ENCODE measurements at places on chromosomes 4 and X.

GRCh38 chr4:48254381-48255071 lies 15.1 kb downstream of the TEC start:
- DNase-seq = no peak

DNA sequence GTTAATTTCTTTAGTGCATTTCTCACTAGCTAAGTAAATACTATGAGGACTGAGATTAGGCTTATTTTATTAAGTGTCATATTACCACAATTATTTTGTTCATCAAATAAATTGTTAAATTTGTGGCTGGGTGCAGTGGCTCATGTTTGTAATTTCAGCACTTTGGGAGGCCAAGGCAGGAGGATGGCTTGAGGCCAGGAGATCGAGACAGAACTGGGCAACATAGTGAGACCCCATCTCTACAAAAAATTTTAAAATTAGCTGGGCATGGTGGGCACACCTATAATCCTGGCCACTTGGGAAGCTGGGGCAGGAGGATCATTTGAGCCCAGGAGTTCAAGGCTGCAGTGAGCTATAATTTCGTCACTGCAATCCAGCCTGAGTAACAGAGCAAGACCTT lies 6.8 kb downstream of the SEC24D start:
- DNase-seq = no peak

- DNase-seq = no peak
These were observed 78.0 kb downstream of the ANOS1 start for GRCh38 chrX:8653956-8654355.

- DNase-seq = no peak
These were observed 50.3 kb upstream of the HHIP start for GRCh38 chr4:144595681-144596080.

- DNase-seq = no peak
These were observed 104.9 kb upstream of the CENPE start for GRCh38 chr4:103303011-103303410.

DNA sequence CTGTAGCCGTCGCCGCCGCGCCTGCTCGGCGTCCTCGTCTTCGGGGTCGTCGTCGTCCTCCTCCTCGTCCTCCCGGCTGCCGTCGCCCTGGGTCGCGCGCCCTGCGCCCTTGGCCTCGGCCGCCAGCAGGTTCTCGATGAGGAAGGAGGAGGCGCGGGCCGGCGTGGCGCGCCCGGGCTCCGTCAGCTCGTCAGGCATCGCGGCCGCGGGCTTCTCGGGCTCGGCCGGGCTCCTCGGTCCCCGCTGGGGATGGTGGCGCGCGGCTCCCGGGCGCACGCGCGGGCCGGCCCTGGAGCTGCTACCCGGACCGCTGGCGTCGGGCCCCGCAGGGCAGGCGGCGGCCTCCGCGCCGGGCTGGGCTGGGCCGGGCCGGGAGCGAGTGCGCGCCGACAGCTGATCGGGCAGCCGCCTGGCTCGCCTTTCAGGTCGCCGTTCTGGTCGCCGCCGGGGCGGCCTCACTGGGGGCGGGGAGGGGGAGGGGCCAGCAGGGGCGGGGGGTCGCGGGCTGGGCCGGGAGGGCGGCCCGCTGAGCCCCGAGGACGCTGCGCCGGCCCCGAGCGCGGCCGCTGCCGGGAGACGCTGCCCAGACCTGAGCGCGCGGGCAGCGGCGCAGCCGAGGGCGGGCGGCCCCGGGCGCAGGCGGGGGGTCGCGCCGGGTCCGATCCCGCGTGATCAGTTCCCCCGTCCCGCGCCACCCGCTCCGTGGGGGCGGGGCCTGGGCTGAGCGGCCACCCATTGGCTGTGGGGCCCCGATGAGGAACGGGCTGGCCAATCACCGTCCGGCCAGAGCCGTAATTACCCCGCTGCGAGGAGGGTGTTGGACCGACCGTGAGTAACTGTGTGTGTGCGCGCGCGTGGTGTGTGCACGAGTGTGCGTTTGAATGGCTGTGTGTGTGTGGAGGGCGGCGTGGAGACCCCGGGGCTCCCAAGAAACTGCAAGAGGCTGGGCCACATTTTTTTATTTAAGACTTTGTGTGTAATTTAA lies at the start of gene HMX1:
Gene HMX1 (minus strand): TSS at position 423 of the 985 bp plus-strand sequence. CDS start 225 bp downstream, at position 198.
- DNase-seq = no peak

GRCh38 chr4:40165916-40166315 lies 30.9 kb upstream of the RHOH start:
- no peak for DNase-seq

DNA sequence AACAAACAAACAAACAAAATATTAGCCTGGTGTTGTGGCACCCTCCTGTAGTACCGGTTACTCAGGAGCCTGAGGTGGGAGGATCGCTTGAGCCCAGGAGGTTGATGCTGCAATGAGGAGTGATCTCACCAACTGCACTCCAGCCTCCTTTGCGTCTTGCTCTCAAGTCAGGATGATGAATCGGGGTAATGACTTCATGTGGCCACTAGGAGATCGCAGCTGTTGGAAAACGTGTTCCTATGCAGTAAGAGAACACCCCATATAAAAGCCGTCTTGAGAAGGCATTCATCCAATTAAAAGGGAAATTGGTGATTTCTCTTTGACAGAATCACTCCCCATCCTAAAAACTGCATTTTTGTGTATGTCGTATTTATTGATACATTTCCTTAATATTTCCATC lies 6.9 kb downstream of the CCNB3 start:
- no peak for DNase-seq

DNA sequence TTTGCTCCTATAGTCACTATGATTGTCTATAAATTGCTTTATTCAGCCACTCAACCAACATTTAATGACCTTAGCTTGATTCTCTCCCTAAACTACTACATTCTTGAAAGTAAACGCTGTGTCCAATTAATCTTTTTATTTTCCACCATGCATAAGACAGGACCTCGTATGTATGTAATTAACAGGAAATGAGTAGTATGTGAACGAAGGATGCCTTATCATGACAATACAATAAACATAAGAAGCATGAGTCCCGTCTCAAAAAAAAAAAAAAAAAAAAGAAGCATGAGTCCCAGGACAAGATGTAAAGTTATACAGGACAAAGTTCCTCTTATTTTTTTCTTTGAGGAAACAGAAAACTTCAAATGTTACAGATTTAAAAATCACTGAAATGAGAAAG lies 92.5 kb downstream of the PPP3CA start:
- no peak for DNase-seq

DNA sequence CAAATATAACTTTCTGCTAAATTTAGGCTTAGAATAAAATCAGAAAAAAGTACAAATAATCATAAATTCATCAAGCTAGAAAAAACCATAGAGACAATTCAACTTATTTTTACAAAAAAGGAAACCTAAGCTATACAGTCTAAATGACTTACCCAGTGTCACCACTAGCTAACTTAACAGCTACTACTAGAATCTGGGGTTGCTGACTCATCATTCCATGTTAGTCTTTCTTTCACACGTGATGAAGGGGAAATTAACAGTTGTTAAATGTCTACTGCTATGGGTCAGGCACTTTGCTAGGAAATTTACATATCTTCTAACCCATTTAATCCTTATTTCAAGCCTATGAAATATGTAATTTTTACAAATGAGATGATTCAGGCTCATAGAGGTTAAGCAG lies 349.3 kb upstream of the GALNT7 start:
- DNase-seq = no peak

DNA sequence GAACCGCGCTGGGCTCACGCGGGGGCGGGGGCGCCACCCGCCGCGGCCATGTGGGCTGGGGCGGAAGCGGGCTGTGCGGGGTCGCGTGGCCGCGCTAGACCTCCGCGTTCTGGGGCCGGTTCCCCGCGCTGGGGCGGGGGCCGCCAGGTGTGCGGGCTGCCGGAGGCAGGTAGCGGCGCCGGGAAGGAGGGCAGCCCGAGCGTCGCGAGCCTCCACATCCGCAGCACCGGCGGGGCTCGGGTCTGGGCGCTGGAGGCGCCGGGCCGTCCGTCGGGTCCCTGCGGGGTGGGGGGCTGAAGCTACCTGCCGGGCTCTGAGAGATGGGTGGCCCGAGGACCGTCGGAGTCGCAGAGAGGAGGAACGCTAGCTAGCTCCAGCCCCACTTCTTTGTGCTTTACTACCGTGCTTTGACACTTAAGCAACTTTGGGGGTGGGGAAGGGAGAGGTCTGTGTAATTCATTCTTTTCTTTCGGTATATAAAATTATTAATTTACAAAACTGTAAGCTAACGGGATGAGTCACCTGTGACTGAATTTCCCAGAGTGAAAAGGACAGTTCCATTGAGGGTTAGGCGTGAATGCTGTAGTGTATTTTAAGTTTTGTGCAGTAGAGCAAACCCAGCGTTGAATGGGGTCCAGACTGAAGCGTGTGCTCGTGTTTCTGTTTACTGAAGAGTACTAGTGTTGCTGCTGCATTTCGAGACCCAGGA lies 689 bp downstream of the METAP1 start:
- DNase-seq = peak; percentile 37

- no peak for DNase-seq
These were observed 41.1 kb downstream of the AFF1 start for GRCh38 chr4:86975927-86976326.
